ENCODE measurements at places on chromosomes 5 and 9.

DNA sequence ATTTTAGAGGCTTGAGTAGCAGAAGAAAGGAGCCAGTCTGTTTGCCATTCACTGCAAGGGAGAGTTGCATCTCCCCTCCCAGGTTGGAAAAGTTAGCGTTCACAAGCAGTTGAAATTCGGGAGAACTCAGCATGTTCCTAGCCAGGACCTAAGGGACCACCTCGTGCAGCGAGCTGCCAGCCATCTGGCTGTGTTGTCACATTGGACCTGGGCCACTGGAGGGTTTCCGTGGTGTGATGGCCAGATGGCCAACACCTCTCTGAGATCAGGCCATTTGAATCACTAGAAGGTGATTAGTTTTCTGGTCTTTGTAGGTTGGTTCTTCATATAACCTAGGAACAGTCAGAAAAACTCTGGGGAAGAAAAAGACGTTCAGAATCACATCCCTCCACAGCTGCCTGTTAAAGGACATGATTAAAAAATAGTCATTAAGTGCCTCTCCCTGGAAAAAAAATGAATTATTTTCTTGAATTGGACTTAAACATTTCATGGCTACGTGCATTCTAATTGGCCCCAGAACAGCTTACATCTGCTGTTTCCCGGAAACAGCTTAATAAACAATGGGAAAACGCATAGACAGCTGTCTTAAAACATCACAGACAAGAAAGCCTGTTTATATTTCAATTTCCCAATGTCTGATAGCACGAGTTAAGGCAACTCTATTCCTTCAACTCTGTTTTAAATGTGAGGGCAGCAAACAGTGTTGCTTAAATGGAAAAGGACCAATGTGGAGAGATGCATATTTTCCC is 303.9 kb downstream of the TENT4A start:
- no peaks in the 10 kb centered on the region for H3K27me3 ChIP-seq
- no peaks in the 10 kb centered on the region for H3K4me1 ChIP-seq
- no peaks in the 10 kb centered on the region for H3K36me3 ChIP-seq
- H3K27ac ChIP-seq, result no peak overlapping the region

GRCh38 chr9:3235497-3235896 is 290.3 kb downstream of the RFX3 start:
- no peaks in the 10 kb centered on the region for H3K27me3 ChIP-seq
- no peak overlapping the region for H3K4me3 ChIP-seq
- no peak overlapping the region for H3K27ac ChIP-seq
- no peaks in the 10 kb centered on the region for H3K4me1 ChIP-seq
- no peak for DNase-seq

DNA sequence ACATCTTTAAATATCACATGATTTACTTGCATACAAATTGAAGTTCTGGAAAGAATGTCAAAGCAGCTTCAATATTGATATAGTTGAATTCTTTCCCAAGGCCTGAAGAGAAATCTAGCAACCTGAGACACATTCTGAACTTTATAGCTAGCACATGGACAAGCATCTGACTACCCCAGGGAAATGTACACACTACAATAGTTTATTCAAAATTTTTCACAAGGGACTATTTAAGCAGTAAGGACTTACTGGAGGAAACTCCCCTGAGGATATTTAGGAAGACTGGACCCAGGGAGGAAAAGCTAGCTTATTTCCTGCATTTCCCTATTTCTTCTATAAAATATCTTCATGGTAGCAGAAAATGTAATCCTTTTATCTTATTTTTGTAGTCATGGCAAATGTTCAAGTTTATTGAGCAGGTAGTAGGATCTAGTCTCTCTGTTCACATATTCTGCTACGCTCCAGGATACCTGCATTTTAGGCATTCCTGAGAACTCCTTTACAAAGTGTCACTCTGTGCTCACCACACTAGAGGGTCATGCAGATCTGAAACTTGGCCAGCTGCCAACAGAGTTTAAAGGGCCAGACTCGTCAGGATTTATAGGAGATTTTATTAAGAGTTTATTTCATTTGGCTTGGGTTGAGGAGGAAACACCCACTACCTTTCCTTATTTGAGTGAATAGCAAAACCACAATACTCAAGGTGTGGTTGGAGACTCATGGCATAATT is 348.4 kb upstream of the FTMT start:
- no peaks in the 10 kb centered on the region for H3K4me1 ChIP-seq
- H3K27me3 ChIP-seq, result no peaks in the 10 kb centered on the region
- H3K27ac ChIP-seq, result no peak overlapping the region
- peak; percentile 49 for DNase-seq
- H3K36me3 ChIP-seq, result no peaks in the 10 kb centered on the region

DNA sequence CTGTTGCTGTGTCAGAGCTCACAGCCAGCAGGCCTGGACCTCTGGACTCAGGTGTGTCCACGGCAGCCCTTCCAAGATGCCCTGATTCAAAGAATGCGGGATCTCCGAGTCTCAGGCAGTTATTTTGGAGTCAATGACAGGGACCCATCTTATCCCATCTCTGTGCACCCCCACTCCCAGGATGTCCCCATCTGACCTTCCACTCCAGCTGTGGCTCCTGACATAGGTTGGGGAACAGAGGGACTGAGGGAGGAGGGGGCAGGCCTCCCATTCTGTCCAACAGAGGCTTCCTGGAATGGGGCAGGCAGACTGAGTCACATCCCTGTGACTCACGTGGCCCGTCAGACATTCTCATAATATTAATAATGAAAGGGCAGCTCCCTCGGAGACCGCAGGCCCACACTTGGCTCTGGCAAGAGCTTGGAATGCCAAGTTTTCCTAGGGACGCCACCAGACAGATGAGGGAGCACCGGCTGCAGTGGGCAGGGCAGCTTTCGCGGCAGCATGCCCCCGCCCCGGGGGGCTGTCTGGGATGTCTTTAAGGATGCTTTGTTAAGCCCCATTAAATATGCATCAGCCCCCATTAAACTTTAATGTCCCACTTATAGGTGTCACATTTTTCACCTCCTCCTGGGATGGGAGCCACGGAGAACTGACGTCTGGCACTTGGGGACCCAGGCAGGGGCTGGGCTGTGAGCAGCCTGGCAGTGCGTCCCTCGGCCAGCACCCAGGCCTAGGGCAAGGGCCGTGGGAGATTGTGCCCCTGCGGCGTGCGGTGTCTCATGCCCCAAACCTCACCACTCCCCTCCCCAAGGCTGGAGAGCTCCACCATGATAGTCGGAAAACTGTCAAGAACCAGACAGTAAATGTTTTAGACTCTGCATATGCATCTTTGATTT is 23.6 kb upstream of the FIBCD1 start:
- peaks cover 6% of the 10 kb centered on the region for H3K27me3 ChIP-seq
- peak; percentile 88 for DNase-seq
- H3K4me1 ChIP-seq, result peaks cover 21% of the 10 kb centered on the region
- no peaks in the 10 kb centered on the region for H3K36me3 ChIP-seq

DNA sequence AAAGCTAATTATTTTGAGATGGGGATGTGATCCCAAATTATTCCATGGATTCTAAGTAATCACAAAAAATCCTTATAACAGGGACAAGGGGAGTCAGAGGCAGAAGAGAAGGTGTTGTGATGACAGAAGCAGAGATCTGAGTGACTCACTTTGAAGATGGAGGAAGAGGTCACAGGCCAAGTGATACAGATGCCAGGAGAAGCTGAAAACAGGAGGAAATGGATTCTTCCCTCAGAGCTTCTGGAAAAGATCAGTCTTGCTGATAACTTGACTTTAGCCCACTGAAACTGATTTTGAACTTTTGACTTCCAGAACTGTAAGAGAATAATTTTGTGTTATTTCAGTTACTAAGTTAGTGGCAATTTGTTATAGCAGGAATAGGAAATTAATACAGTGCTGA is 105.3 kb downstream of the GCNT1 start:
- H3K27me3 ChIP-seq, result no peaks in the 10 kb centered on the region
- no peak overlapping the region for H3K4me3 ChIP-seq
- H3K4me1 ChIP-seq, result peaks cover 10% of the 10 kb centered on the region
- DNase-seq, result no peak
- H3K36me3 ChIP-seq, result no peaks in the 10 kb centered on the region

DNA sequence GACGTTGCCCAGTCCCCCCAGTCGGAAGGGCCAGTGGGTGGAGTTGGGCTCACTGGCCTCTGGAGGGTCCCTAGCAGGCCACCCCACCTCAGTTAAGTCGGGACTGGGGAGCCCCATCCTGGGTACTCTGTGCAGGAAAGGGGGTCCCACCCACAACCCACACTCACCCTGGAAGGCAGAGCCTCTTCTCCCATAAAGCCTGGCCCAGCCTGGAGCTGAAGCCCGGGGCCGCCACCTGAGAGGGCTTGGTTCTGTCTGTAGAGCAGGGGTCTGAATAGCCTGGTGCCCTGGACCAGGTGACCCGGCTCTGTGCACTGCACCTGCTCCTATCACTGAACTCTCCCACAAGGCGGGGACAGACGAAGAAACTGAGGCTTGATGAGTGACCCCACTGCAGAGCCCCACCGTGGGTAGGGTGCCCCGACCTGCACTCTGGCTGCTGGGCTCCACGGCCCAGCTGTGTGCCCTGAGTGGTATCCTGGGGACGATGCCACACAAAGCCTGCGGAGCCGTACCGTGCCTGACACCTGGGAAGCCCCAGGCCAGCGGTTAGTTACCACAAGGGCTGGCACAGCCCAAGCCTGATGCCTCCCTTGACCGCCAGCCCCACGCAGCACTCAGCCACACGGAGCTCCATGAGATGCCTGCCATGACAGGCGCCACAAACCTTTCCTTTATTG is 7.3 kb downstream of the PTGES2 start:
- H3K36me3 ChIP-seq, result no peaks in the 10 kb centered on the region
- no peaks in the 10 kb centered on the region for H3K27me3 ChIP-seq
- no peak for DNase-seq
- no peak overlapping the region for H3K4me3 ChIP-seq
- H3K27ac ChIP-seq, result no peak overlapping the region

GRCh38 chr5:178590924-178591423 is 781 bp upstream of the COL23A1 start:
- H3K4me3 ChIP-seq, result no peak overlapping the region
- H3K4me1 ChIP-seq, result no peaks in the 10 kb centered on the region
- DNase-seq, result no peak
- no peak overlapping the region for H3K27ac ChIP-seq
- peaks cover 34% of the 10 kb centered on the region for H3K27me3 ChIP-seq

DNA sequence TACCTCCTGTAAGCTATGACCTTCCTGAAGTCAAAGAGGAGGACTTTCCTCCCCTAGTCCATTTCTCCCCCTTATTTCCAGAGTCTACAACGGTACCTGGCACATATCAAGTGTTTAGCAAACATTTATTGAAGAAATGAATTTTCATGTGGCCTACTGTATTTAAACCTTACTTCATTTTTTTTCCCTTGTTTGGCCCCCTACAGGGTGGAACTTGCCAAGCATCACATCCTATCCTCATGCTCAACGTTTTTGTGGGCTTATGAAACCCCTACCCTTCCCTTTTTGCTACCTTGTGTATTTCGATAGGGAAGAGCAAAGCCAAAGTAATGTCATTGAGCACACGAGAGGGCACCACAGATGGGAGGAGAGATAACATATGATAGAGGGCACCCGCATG is 1857.8 kb upstream of the WWC1 start:
- no peaks in the 10 kb centered on the region for H3K4me1 ChIP-seq
- DNase-seq, result no peak
- H3K27me3 ChIP-seq, result no peaks in the 10 kb centered on the region
- no peak overlapping the region for H3K4me3 ChIP-seq

DNA sequence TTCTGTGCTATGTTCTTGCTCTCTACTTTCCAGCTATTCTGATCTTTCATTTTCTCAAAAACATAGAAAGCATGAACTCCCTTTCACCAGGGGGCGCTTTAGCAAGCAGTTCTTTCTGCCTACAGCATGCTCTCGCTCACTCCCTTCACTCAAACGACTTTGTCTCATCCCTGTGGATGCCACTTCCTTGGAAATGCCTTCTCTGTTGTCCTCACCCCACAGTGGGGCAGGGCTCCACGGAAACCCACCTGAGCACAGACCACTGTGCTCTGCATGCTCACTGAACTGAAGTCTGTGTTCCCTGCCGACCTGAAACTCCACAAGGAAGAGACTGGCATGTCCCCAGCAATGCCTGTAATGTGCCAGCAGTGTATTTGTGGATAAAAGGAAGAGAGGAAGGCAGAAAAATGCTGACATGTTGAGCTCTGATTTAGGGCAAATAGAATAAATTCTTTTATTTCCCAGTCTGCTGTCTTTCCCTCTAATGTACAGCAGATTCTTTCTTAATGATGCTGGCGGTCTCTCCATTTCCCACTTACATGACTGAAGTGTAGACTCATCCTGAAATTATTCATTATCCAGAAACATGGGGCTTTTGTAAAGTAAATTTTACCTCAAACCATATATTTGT is 4.9 kb upstream of the ROR2 start:
- H3K36me3 ChIP-seq, result no peaks in the 10 kb centered on the region
- H3K4me3 ChIP-seq, result no peak overlapping the region
- no peak overlapping the region for H3K27ac ChIP-seq
- DNase-seq, result peak; percentile 16
- no peaks in the 10 kb centered on the region for H3K4me1 ChIP-seq

- no peaks in the 10 kb centered on the region for H3K4me1 ChIP-seq
- no peaks in the 10 kb centered on the region for H3K36me3 ChIP-seq
- H3K27me3 ChIP-seq, result no peaks in the 10 kb centered on the region
- no peak overlapping the region for H3K27ac ChIP-seq
- DNase-seq, result no peak
- no peak overlapping the region for H3K4me3 ChIP-seq
These were observed 63.8 kb downstream of the ATP10B start for GRCh38 chr5:160788102-160788660.

DNA sequence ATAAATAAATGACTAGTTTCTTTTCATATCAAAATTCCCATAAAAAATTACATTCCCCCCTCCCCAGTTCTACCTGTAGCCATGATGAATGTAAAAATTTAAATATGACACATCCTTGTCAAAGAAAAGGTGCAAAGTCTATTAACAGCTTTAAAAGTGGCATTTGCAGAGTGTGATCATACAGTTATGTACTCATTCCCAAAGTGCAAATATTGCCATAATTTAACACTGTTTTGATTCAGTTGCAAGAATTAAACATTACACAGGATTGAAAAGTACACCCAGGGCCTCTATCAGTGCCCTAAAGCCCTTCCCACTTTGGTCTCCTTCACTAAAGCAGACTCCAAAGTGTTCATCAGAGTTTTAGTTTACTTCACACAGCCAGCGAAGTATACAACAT is 51.8 kb downstream of the RNF145 start:
- H3K27ac ChIP-seq, result no peak overlapping the region
- H3K4me1 ChIP-seq, result no peaks in the 10 kb centered on the region
- DNase-seq, result no peak
- no peak overlapping the region for H3K4me3 ChIP-seq
- no peaks in the 10 kb centered on the region for H3K27me3 ChIP-seq

DNA sequence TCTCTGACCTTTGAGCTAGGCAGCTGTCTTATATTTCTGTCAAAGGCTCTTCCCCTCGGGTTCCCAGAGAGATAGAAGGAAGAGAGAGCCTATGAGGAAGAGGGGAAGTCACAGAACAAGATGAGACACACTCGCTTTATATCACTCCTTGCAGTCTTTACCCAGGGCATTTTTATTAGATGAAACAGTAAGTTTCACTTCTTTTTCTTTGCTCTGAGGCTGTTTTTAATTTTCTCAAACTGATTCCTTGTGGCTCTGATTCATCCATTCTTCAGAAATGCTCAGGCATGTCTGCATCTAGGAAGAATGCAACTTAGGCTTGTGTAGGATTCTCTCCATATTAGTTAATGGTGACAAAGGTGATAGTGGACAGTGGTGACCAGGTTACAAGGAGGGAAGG is 132.9 kb upstream of the CHD1 start:
- H3K27me3 ChIP-seq, result no peaks in the 10 kb centered on the region
- H3K4me1 ChIP-seq, result peaks cover 15% of the 10 kb centered on the region
- DNase-seq, result no peak

All from PC-9 (cell line).